Subcutaneous preadipocyte (primary cell): ENCODE measurements at places on chromosomes 5 and 9. TPM values are rescaled to one million over a fixed set of nuclear protein-coding genes. Genes with fewer than 3 reads are reported as not detected.

FRRS1L gene
- total RNA-seq: under 0.01 TPM in 1 of 2 replicates, not detected in the other

PGM5 gene
- total RNA-seq: 0.78 and 4.0 TPM in 2 replicates

CTSV gene
- total RNA-seq: 0.20 TPM in 1 of 2 replicates, not detected in the other

LIX1 gene
- total RNA-seq: not detected in 2 replicates

UIMC1 gene
- total RNA-seq: 26.8 and 38.9 TPM in 2 replicates

CCDC171 gene
- total RNA-seq: 2.7 and 2.9 TPM in 2 replicates

PHPT1 gene
- 44.0 and 77.5 TPM in 2 replicates for total RNA-seq

RORB gene
- 0.37 and 1.2 TPM in 2 replicates for total RNA-seq

SNCAIP gene
- under 0.01 and 0.20 TPM in 2 replicates for total RNA-seq

SPINK6 gene
- total RNA-seq: not detected in 2 replicates

CNTFR gene
- total RNA-seq: 0.20 and 0.37 TPM in 2 replicates

CLK4 gene
- 36.0 and 47.5 TPM in 2 replicates for total RNA-seq

C1QTNF3 gene
- 0.59 and 1.1 TPM in 2 replicates for total RNA-seq

WHRN gene
- total RNA-seq: 0.73 and 0.78 TPM in 2 replicates

DNM1 gene
- total RNA-seq: 23.1 and 45.6 TPM in 2 replicates

MAPKAP1 gene
- total RNA-seq: 62.8 and 82.5 TPM in 2 replicates

PRR16 gene
- 19.5 and 21.3 TPM in 2 replicates for total RNA-seq

C9 gene
- total RNA-seq: not detected in 2 replicates

EXOSC2 gene
- 29.4 and 53.6 TPM in 2 replicates for total RNA-seq
